LHCN-M2 (cell line): ENCODE measurements at places on chromosomes 6 and 20.

GRCh38 chr6:88165844-88166492, at the start of gene CNR1:
CNR1 (minus strand) TSS chr6:88166347; CDS start chr6:88145274, 21,073 bp downstream.
- peak; percentile 2 for DNase-seq

DNA sequence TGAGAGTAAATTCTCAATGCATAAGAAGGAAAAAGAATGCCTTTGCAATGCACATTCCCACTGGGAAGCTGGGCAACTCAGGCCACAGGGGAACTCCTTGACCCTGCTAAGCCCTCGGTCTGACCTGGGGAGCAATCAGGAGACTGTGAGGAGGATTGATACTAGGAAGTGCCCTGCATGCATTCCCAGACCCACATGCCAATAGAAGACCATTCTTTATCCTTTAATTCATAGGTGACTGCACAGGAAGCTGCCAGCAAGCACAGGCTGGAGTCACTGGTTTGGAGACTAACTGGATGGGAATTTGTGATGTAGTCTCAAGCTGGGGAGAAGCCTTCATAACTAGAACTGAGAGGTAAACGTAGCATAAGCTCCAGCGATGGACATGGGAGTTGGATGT, 1012.7 kb downstream of the EYS start:
- no peak for DNase-seq

DNA sequence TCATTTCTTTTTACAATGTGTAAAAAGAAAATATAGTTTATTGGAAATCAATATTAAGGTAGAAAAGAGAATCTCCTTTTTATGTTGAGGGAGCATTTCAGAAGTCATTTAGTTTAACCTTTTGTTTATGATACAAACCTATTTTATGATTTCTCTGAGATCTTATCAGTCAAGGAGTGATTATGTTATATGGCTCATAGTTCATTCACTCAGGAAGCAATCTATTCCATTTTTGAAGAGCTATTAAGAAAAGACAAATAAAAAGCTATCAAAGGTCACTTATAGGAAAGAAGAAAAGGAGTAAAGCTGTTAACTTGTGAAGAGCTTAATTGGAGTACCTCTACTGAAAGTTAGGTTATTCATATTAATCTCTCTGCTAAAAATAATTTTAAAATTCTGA, 526.6 kb upstream of the JAG1 start:
- no peak for DNase-seq

DNA sequence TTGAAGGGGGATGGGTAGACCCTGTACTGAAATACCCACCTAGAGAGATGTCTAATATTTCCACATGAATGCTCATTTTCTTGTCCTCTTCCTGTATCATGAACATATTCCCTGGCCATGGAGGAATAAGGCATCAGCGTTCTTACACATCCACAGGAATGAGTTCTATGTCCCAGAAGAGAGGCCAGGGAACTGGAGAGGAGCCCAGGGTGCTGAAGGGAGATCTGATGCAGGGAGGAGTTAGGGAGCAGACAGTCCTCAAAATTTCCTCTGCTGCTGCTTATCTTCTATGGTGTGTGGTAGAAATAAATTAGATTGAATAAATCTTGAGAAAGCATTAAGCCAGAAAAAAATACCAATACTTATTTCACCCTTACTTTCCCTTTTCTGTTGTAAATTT, 295.0 kb downstream of the KCNQ5 start:
- no peak for DNase-seq
